ENCODE measurements at places on chromosomes 2 and 18. TPM values are rescaled to one million over a fixed set of nuclear protein-coding genes. Genes with fewer than 3 reads are reported as not detected.

- no peak for DNase-seq
Observed at GRCh38 chr2:120826716-120827410, 91.2 kb downstream of the GLI2 start.

Gene DNAJC27
- 4.6 TPM for total RNA-seq

Gene DLX1
- not detected for total RNA-seq

- no peak for DNase-seq
Observed at GRCh38 chr2:187390891-187391290, 57.2 kb downstream of the CALCRL start.

DNA sequence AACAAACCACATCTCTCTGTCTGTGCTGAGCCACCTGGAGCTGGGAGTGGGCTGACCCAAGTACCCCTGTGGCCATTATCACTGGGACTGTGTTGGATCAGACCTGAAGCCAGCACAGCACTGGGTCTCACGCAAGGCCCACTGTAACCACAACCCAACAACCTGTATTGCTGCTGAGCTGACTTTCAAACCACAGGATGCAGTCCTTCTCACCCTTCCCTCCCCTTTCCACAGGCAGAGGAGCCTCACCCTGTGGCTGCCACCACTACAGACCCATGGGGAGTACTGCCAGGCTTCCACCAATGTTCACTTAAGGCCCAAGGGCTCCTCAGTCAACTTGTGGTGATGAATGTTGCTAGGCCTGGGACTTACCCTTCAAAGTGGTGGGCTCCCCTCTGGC, 135.7 kb downstream of the DIS3L2 start:
- no peak for DNase-seq

GRCh38 chr2:143469323-143469722, 340.1 kb downstream of the ARHGAP15 start:
- no peak for DNase-seq

DNA sequence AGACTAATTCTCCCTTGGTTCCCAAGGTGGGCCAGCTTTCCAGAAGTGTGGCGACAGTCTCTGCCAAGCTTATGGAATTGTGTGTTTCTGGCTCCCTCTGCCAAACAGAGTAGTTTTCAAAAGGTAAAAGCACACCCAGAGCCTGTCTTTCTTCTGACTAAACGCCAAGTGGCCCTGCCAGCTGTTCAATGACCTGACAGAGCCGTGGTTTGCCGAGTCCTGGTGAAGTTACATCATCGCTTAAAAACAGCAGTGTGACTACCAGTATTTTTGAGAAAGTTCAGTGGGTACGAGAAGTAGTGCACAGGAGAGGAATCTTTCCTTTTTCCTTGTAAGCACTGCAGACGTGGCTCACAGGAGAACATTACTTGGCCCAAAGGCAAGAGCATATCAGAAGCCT, 1.9 kb downstream of the PER2 start:
- DNase-seq = no peak

DNA sequence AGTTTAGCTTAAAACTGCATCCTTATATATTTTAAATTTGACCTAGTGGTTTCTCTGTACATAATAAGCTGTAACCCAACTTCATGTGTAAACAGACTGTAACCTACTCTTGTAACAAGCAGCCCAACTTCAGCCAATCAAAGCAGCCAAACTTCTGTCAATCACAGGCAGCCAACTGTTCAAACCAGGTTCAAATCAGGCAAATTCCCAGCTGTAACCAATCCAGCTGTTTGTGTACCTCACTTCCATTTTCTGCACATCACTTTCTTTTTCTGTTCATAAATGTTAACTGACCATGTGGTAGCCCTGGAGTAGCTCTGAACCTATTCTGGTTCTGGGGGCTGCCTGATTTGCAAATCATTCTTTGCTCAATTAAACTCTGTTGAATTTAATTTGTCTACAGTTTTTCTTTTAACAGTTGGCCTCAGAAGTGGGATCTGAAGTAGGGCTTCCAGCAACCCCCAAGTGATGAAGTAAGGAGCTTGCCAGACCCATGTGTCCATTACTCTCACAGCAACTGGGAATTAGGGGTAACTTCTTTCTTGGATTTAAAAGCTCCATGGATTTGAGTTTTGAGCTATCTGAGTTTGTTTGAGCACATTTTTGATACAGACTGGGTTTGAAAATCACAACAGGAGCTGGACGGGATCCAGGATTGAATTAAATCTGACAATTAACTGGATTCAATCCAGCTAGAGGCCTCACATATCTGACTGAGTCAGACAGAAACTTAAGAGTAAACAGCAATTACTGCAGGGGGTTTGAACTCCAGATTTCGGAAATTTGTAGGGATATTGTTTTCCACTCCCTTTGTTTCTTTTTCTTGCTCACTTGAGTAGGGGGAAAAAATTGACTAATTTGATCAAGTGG, 1569.7 kb upstream of the SLC39A10 start:
- DNase-seq = no peak

GRCh38 chr2:184904991-184905390, 306.7 kb downstream of the ZNF804A start:
- DNase-seq = no peak

GRCh38 chr2:216156822-216157221, 47.7 kb downstream of the XRCC5 start:
- no peak for DNase-seq

DNA sequence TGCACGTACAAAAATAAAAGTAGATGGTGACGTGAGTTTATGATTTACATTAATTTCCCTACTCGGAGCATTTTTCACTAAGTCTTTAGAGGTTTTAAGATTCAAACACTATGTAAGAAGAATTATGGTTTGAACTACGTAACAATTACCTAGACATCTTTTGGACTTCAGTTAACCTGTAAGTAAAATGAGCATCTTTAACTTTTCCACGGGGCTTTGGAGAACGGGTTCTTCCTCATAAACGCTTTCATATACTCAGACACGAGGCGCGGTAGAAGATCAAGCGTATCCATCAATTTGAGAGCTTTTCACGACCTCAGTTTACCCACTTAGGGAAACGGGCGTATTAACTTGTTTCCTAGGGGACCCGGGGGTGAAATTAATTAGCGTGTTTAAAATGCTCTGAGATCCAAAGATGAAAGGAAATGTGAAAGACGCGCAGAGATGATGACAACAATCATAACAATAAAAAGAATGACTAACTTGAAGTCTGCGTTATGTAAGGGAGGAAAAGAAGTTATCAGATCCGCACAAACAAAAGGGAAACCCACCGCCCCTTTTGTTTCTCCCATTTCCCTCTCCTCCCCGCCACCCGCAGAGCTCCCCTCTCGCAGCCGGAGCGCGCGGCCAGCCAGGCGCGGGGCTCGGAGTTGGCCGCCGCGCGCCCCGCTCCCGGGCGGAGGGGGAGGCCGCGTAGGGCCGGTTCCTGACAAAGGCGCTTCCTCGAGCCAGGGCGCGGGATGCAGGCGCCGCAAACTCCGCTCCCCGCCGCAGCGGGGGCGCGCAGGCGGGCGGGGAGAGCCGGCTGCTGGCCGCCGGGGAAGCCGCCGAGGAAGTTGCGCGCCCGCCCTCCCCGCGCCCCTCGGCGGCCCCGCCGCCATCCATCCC, 807 bp downstream of the PELI1 start:
- no peak for DNase-seq

- no peak for DNase-seq
Observed at GRCh38 chr2:224927646-224928173, 114.6 kb downstream of the DOCK10 start.

DNA sequence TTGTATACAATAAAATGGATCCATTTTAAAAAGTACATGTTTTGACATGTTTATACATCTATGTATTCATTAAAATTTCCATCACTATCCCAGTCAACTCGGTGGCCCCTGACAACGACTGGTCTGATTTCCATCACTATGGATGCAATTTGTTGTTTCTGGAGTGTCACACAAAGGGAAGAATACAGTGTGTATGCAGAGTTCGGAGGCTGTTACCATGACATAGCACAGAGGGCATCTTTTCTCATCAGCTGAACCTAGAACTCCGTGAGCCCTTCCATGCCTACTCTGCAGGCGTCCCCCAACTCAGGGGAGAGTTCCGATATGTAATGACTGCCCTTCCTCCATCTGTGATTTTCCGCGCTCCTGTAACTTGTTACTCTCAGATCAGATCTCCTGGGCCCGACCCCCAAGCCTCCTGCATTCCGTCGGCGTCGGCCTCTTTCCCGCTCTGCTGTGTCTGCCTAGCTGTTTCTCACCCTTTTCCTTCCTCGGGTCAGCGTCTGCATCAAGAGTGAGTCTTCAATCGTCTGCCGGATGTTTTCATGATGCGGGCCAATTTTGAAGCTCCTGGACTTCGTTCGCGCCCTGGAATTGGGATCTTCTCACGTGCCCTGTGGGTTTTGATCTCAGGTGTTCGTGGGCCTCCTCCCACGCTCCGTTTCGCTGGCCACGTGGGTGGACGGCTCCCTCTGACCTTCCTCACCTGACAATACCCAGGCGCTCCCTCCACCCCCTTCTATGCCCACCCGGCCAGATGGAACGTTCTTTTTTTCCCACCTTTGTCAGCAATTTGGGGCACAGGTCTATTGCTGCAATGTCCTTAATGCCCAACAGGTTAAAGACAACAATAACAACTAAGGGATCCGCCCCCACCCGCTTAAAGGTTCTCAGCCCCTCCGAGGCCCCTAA, 161.0 kb downstream of the TWIST2 start:
- no peak for DNase-seq

GRCh38 chr2:99571533-99571932, 81.7 kb upstream of the REV1 start:
- no peak for DNase-seq

DNA sequence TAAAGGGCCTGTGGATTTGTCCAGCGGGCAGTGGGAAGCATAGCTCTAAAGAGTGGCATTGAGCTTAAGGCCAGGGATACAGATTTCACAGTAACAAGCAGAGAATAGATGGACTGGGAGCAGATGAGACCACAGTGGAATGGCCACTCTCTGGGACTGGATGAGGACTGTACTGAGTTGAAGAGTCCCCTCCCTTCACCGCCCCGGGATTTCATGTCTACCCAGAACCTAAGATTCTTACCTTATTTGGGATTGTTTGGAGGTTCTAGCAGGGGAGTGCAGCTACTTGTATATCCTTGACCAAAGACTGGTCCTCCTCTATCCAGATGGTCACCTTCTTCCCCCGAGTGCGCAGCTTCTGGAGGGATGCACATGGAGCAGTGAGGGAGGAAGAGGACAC, 28.0 kb upstream of the EFEMP1 start:
- DNase-seq = no peak

- DNase-seq = no peak
Observed at GRCh38 chr18:48902856-48903601, 47.7 kb downstream of the SMAD7 start.

Gene COLEC12
- 1.4 TPM for total RNA-seq

Gene FOSL2
- total RNA-seq = 234 TPM

- no peak for DNase-seq
Observed at GRCh38 chr2:127080938-127081755, 25.8 kb downstream of the BIN1 start.

- DNase-seq = no peak
Observed at GRCh38 chr2:161044095-161044865, 115.9 kb upstream of the TANK start.

GRCh38 chr2:85983766-85984165, 95.0 kb upstream of the ST3GAL5 start:
- DNase-seq = no peak

GRCh38 chr2:134399096-134399495, 145.2 kb downstream of the MGAT5 start:
- DNase-seq = no peak

Gene PLGLB1
- 0.83 TPM for total RNA-seq

GRCh38 chr2:119263656-119264055, 40.0 kb downstream of the STEAP3 start:
- DNase-seq = no peak

Gene CNDP1
- total RNA-seq = not detected

DNA sequence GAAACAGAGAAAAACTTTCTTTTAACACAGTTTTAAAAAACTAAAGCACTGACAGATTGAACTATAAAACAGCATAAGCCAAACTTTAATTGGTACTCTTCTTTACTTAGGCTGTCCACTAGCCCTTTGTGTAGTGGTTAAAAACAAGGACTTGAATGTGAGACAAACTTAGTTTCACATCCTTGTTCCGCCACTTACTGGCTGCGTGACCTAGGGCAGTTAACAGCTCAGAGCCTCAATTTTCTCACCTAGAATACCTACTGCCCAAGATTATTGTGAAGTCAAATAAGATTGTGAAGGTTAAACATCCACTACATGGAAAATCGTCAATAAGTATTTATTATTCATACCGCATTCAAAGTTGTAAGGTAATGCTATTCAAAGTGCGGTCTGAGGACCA, 2.0 kb downstream of the WDR35 start:
- DNase-seq = no peak

DNA sequence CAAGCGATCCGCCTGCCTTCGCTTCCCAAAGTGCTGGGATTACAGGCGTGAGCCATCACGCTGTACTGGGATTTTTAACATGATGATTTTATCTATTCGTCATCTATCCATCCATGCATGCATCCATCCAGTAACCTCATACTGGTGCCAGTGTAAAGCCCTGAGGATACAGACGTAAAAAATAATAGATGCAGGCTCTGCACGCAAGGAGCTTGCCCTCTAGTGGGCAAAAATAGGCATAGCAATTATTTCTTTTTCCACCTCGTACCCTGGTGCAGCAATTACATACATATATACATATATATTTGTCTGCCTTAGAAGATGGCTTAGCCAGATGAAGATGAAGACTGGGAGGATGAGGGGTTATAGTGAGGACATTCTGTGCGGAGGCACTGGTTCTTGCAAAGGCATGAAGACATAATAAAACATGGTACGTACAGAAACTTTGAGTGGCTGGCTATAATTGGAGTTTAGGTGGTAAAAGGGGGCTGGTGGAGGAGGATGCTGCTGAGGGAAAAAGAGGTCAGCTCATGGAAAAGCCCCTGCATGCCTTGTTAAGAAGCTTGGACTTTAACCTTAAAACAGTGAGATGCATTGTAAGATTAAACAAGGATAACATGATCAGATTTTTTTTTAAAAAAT, 19.6 kb upstream of the RPIA start:
- no peak for DNase-seq

- DNase-seq = no peak
Observed at GRCh38 chr2:50225021-50225928, 806.7 kb downstream of the NRXN1 start.
